ENCODE measurements at places on chromosomes 12 and 14.

DNA sequence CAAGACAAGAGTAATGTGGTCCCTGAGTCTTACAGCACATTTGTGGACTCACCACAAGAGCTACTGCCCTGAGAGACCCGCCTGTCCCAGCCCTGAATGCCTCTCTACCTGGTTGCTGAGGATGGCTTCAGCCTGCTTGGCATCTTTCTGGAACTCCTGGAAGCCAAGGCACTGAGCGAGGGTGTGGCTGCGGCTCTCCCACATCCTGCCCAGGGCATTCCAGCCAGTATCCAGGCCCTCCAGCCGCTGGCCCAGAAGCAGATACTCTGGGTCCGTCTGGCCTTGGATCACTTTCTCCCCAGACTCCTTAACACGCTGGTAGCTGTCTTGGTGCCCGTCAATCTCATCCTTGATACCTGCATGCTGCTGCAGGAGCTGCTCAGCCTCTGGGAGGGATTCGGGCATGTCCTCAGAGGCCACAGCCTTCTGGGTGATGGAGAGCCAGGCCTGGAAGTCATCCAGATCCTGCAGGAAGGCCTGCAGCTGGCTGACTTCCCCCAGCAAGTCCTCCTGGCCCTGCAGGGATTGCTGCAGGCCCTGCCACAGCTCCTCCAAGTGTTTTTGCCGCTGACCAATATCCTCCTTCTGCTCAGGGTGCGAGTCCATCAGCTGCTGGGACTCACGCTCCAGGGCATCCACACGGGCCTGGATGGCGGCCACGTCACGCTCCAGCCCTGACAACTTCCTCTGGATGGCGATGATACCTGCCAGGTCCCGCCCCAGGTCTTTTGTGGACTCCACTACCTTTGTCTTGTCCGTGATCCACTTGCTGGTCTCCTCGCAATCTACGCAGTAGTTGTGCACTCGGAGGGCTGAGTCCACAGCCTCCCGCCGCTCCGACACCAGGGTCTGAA lies 82.3 kb downstream of the PLEKHG3 start:
- no peak for DNase-seq

- DNase-seq: no peak
Measured at GRCh38 chr14:61031026-61031425, 50.0 kb downstream of the SLC38A6 start.

DNA sequence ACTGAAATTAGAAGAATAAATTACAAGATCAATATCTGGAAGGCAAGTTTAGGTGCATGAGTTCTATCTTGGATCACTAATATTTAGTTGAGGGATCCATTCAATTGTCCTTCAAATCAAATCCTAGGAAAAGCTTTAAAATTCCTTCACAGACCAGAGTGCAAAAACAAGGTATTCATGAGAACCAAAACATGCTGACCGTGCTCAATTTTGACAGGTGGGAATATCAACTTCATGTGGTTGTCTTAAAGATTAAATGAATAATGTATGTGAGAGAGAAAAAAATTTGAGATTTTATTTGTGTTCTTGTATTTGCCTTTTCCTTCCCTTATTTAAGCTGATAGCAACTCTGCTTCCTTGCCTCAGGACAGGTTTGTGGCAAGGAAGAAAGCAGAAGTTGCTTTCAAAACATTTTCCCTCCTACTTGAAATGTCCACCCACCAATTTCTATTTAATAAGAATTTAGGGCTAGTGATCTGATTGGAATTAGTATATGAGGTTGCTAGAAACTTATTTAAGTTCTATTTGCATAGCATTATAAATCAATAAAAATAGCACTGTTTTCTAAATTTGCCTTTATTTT lies 4.9 kb upstream of the PPP1R12A start:
- no peak for DNase-seq

- DNase-seq: no peak
Measured at GRCh38 chr12:44976246-44976645, 74.7 kb downstream of the DBX2 start.

- DNase-seq: peak; percentile 67
Measured at GRCh38 chr12:109880043-109880931, at the start of gene GLTP. TSS of gene GLTP (minus strand) at chr12:109880541. CDS start at chr12:109880374, 167 bp downstream.

GRCh38 chr12:118145113-118145797 lies 9.3 kb downstream of the PEBP1 start:
- no peak for DNase-seq

DNA sequence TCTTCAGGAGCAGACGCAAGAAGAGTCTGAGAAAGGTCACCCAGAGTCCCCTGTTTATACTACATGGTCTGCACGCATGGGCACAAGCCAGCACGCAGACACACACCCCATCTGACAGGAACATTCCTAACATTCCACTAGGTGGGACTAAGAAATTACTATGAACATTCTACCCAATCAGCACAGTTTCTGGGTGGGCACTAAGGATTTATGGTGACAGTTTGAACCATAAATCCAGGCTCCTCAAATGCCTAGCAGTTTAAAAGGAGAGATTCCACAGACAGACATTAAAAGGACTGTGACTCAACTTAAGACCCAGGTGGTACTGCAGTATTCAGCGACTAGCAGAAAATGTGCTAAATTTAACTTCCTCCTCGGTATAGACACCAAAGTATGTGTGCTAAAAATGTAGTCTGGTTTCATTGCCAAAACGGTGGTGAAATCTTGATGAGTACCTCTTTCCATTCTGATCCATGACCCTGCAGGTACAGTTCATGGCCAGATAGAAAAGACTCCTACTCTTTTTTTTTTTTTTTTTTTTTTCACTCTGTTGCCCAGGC lies 16.2 kb downstream of the ABHD4 start:
- DNase-seq: no peak

GRCh38 chr14:102117852-102118251 lies 21.8 kb upstream of the WDR20 start:
- no peak for DNase-seq

- DNase-seq: no peak
Measured at GRCh38 chr12:126617312-126617711, 1552.1 kb downstream of the AACS start.

Measured in DMS153 (cell line).